Calu3 (cell line): ENCODE measurements at places on chromosomes 12 and 14. TPM values are rescaled to one million over a fixed set of nuclear protein-coding genes. Genes with fewer than 3 reads are reported as not detected.

SUPT16H gene
- total RNA-seq = 81.9 and 89.0 TPM in 2 replicates

USP44 gene
- 13.3 and 14.0 TPM in 2 replicates for total RNA-seq

SOAT2 gene
- not detected in 2 replicates for total RNA-seq

ALDH1L2 gene
- 16.3 and 19.3 TPM in 2 replicates for total RNA-seq

MYF6 gene
- not detected in 2 replicates for total RNA-seq

MEG3 gene
- total RNA-seq = not detected in 2 replicates

DNA sequence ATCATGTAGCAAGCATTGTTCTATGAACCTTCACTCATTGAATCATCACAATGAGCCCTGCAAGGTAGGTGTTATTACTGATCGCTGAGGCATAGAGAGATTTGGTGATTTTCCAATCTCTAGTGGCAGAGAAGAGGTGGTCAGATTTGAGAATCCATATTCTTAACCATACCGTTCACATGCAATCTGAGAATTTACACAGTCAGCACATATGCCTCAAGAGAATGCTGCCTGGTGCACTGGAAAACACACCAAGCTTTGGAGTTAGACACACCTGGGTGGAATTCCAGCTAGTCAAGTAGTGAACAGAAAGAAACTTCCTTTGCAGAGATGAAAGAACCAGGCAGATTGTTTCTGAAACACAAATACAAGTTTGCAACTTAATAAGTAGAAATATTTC lies 94.1 kb downstream of the LGR5 start:
- no peak for DNase-seq

DNA sequence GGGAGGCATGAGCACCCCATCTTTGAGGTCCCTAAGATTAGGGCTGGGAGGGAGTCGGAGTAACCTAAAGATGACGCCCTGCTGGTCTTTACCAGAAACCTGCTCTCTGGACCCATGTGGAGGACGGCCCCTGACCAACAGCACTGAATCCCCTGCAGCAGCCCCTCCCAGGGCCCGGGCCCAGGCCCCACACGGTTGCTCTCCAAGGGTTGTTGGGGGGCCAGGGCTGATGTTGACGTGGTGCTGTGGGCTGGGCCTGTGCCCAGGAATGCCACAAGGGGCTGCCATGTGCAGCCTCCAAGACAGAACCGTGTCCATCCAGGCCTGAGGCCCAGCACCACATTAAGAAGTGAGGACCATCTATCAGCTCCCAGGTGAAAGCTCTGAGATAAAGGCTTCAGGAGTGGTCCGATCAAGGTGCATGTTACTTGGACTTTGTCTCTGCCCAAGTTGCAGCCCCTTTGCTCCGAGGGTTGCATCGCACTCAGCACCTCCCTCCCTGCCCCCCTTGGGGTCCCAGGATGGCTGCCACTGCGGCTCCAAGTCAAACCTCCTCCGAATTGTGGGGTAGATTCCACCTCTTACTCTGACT lies 29.6 kb downstream of the LRCOL1 start:
- DNase-seq = no peak

DNA sequence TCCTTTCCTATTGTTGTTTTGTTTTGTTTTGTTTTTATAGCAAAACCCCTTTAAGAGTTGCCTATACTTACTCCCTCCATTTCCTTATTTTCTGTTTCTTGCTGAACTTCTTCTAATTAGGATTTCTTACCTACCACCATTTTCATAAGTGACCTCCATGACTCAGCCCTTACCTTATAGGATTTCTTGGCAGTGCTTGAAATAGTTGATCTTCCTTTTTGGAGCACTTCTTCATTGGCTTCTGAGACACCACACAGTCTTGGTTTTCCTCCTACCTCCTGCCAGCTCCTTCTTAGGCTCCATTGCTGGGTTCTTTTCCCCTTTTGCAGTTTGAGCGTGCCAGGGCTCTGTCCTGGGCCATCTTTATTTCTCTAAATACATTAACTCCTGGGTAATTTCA lies 23.4 kb upstream of the EID3 start:
- no peak for DNase-seq

DNA sequence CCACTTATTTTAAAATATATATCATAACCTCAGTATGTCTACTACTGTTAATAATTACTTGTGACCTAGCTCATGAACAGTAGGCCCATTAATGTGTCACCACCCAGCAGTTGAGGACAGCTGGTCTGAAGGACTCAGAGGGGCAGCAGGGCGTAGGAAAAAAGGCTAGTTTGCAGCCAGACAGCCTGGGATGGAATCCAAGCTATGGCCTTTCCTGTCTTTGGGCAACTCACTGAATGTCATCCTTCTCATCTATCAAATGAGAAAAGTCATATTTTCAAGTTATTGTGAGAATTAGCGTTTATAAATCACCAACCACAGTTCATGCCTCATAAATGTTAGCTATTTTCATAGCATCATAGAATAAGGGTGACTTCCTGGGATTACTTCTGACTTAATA lies 12.3 kb downstream of the DENND5B start:
- no peak for DNase-seq

- no peak for DNase-seq
Observed at GRCh38 chr14:64673316-64673715, 30.9 kb upstream of the PLEKHG3 start.

- peak; percentile 91 for DNase-seq
Observed at GRCh38 chr14:22852940-22853767, 16.8 kb downstream of the MMP14 start.
